ENCODE measurements at places on chromosomes 3 and 15.

GRCh38 chr3:51968883-51969678 is 1.8 kb upstream of the PCBP4 start:
- DNase-seq = no peak

GRCh38 chr15:100980410-100981046 is 61.4 kb downstream of the LRRK1 start:
- no peak for DNase-seq

- DNase-seq = no peak
These were observed 402.0 kb downstream of the AGBL1 start for GRCh38 chr15:86481720-86482119.

- DNase-seq = no peak
These were observed 12.1 kb downstream of the B3GNT5 start for GRCh38 chr3:183265157-183265642.

GRCh38 chr15:98394546-98394945 is 253.8 kb upstream of the IGF1R start:
- no peak for DNase-seq

Measured in GDM1 (cell line).